ENCODE measurements at places on chromosomes 7 and 10. TPM values are rescaled to one million over a fixed set of nuclear protein-coding genes. Genes with fewer than 3 reads are reported as not detected.

Gene FEZF1
- not detected for total RNA-seq

Gene PNLIPRP2
- total RNA-seq, result not detected

Gene NCOA4
- total RNA-seq, result 110 TPM

Gene PLPP4
- not detected for total RNA-seq

Gene CPA5
- 1.0 TPM for total RNA-seq

Gene SFTPA2
- total RNA-seq, result not detected

Gene HTR7
- not detected for total RNA-seq

Data from CD8-positive, alpha-beta memory T cell (primary cell).